ENCODE measurements at places on chromosomes 5 and 9. TPM values are rescaled to one million over a fixed set of nuclear protein-coding genes. Genes with fewer than 3 reads are reported as not detected.

- no peak for DNase-seq
Measured at GRCh38 chr5:154940375-154940771, 500 bp upstream of the MRPL22 start.

- no peak for DNase-seq
Measured at GRCh38 chr9:94860678-94861588, 134.4 kb downstream of the AOPEP start.

DNA sequence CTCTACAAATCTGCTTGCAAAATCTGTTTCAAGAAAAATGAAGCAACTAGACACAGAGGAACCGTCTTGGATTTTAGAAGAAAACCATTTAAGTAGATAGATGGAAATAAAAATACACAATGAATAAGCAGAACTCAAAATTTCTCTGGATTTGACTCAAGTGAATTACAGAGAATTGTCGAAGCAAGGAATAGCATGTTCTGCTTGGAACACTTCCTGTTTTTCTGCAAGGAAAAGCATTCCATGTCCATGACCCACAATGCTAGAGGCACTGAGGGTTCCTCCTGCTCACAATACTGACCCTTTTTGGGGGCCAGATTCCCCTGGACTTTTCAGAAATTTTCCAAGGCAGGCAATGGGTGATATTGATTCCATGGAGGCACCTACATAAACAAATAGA lies 29.8 kb downstream of the PRUNE2 start:
- no peak for DNase-seq

DNA sequence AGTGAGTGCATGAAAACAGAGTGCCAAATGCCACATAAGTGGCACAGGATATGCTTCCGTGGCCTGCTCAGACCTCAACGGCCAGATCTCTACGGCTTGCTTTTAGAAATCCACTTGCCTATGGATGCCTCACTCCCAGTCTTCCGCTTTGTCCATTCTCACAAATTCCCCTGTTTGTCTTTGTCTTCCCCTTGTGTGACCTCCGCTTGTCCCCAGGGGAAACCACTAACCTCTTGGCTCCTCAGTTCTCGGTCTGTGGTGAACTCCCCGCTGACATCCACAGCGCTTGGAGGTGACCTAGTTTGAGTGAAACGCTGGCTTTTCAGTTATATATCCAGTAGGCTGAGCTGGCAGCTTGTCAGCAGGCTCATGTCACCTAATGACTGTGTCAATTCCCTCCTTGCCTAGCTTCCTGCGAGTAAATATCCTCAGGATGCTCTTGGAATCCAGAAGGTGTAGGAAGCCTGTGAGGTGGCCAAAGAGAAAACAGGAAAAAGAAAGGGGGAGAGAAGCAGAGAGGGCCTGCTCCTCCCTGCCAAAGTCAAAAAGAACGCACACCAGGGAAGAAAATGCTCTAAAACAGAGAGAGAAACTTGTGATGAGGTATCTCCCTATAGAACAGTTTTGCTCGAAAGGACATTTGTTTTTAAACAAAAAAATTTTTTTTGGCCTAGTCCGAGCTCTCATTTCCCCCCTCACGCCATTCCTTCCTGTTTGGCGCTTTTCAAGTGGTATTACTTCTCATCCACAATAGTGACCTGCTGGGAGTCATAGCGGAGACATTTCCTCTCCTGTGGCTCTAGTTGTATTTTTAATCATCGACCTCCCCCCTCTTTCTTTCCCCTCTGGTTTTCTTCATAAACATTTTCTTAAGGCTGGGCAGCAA lies 101.6 kb upstream of the SPRY4 start:
- peak; percentile 75 for DNase-seq

DNA sequence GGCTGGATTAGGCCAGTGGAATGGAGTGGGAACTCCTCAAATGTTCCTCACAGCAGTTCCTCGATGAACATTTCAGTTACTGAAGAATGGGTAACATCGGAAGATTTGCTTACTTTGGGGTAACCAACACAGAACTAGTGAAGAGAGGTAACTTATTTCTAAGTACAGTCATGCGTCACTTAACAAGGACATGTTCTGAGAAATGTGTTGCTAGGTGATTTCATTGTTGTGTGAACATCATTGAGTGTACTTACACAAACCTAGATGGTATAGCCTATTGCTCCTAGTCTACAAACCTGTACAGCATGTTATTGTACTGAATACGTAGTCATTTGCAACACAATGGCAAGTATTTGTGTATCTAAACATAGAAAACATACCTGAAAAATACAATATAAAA lies 228.3 kb downstream of the MAST4 start:
- no peak for DNase-seq

DNA sequence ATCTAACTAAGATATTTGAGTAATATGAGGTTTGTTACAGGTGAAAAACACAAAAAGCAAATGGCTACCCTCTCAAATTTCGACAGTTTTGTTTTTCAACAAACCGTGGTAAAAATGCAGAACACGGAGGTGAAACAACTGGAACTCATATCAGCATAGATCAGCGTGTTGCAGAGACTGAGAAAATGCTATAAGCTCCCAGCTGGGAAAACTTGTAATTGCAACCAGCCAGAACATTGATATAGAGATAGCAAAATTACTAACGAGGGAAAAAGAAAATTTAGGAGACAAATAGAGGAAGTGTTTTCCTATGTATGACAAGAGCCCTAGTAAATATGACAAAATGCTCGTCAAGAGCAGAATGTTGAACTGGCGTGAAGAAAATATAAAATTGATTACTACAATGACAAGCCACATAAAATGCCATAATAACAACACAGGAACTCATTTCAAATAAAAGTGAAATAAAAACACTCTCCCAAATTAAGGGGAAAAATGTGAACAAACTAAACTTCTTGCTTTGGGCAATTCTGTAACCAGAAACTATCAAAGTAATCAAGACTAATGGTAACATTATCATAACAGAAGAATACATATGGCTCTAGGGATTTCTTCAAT lies 1989.8 kb downstream of the EFNA5 start:
- DNase-seq, result no peak

DNA sequence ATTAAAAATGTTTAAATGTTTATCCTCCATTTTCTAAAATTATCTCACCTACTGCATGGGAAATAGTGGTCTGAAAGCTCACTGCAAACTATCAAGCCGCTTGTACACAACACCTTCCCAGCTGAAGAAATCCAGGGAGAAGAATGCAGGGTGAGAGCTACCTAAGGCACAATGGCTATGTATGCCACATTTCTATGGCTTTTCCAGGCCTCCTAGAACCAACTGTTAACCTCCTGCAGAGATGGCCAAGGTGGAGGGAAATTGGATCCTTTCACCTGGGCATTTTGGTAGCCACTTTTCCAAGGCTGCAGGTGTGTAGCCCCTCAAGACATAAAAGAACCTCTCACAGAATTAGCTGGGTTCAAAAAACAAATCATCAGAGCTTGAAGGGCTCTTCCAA lies 286.4 kb downstream of the EBF1 start:
- DNase-seq, result no peak

DNA sequence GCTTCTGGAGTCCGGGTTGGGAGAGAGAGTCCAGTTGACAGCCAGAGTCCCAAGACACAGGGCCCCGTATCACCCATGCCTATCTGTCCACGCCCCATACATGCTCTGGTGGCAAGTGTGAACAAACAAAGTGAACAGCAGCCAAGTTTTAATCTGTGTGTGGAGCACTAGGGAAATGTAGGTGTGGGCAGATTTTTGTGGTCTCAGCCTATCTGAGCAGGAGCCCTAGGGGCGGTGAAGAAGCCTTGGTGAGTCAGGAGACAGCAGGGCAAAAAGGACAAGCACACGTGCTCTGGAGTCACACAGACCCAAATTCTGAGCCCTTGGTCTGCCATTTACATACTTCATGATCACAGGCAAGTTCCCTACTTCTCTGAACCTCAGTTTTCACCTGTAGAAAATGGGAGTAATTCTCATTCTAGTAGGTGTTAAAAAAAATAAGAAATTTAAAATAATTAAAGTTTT lies 23.2 kb downstream of the EGR1 start:
- no peak for DNase-seq

DNA sequence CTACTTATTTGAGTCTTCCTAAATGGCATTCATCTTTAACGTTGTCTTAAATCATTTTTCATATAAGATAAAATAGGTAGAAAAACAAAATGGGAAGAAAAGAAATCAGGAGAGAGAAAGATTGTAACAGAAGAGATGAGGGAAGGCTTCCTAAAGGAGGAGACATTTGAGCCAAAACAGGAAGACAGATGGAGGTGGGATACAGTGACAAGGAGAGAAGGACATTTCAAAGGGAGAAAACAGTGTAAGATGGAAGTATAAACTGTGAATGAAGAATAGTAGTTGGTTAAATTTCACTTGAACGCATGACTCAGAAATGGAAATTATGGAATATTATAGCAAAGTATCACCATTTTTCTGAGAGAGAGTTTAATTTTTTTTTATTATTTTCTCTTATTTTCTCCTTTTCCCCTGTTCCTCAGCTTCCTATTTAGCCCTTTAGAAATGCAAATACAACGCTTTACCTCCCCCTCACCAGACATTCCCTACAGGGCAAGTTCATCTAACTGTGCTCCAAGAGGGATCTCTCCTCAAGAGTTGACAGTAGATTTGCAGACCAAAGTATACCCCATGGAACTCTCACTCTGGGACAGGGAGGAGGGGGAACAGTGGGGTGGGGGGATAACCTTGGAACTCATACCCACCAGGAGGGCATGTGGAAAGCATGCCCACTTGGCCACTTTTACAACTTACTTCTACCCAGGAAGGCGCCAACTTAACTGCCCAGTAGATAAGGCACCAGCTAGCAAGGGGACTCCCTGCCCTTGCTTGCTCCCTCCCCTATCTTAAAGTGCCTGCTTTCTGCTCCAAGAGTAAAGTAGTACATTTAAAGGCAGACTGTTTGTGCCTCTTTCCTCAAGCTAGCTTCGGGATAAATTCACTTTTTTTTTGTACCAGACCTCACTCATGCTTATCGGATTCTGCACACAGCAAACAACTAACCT lies 304.7 kb upstream of the POU5F2 start:
- DNase-seq, result no peak

DNA sequence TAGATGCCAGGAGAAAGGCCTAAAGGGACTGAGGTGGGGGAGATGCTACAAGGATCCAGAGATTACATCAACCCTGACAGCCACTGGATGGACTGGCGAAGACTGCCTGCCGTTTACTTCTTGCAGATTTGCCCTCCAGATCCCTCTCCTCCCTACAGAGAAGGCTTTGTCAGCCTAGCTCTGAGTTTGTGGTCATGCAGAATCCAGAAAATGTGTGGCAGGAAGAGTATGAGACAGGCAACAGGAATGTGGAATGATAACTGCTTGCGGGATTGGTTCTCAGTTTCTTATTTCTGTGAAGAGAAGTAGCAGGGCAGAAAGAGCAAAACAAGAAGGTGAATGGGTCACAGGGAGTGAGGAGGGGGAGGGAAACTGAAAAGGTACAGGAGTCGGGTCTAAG lies 129.6 kb downstream of the TLE1 start:
- no peak for DNase-seq

DNA sequence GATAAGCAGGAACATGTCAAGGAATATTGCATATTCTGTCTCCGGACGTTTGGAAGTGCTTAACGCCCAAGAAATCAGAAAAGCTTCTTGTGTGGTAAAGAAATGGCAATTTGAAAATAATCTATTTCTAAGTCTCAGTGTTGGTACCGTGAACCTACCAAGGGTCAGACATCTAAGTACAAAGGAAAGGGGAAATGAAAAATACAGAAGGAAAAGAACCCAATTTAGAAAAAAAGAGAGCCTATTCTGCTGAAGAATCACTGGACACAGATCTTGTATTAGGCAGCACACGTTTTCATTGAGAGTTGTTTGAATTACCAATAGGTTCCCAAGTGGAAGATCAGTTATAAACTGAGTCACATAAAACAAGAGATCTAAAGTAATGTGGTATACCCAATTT lies 46.9 kb upstream of the CEP78 start:
- no peak for DNase-seq

GRCh38 chr9:21479152-21479702 lies 2.9 kb downstream of the IFNE start:
- DNase-seq, result no peak

DNA sequence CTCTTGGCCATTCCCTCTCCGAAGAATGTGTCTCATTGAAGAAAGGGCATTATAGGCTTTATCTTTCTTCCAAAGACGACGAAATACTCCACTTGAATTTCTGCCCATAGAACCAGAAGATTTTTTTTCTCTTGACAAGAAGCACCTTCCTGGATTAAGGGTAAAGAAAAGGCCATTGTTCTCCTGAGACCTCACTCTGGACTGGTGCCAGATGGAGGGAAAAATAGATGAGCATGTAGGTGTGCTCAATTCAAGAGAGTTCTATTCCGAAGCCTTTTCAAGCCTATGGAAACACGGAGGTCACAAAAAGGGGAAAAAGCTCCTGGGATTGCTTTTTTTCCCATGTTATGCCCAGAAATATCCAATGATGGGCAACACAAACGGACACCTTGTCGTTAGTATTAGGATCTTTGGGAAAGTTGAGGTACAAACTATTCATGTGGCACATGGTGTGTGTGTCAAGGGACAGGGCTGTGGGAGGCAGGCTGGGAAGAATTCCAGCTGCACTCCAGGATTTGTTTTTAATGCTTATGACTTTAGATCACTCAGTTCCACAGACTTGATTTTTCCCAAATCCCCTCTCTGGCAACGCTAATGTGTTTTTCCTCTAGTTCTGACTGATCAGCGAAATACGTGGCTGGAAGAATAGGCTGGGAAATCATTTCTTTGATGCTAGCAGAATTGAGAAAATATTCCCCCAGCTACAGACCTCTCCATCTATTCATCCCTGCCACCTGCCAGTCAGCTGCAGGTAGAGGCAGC lies 89.9 kb downstream of the SIL1 start:
- peak; percentile 31 for DNase-seq

DNA sequence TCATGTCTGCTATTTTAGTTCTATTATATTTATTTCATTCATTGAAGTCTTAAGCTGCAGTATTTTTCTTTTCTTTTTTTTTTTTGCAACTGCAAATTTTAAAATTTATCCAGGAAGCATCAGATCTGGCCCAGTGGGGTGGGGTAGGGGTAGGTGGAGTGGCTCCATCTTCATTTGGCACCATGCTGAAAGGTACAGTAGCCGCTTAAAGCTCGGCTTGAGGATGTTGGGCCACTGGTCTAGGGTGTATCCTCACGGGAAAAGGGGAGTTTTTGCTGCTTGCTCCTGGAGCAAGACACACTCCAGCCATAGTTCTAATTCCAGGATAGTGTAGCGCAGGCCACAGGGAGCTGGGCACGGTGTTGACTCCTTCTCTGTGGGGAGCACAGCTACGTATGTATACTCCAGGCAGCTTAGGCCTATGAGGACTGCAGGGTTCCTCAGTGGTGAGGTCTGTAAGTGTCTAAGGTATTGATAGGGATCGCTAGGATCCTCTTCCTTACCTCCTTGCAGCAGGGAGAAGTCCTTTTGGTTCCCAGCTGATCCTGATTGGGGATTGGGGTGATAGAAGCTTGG lies 22.7 kb downstream of the RCL1 start:
- DNase-seq, result no peak

The CDKN2B-AS1 gene
- total RNA-seq, result 0.76 TPM

The SYNPO gene
- total RNA-seq, result 12.3 TPM

The BTNL3 gene
- total RNA-seq, result not detected

The WNT8A gene
- total RNA-seq, result not detected

The SCGB3A2 gene
- not detected for total RNA-seq

The RMRP gene
- total RNA-seq, result 194,626 TPM
